GM23248 (cell line): ENCODE measurements at places on chromosomes 1 and 21. TPM values are rescaled to one million over a fixed set of nuclear protein-coding genes. Genes with fewer than 3 reads are reported as not detected.

DNA sequence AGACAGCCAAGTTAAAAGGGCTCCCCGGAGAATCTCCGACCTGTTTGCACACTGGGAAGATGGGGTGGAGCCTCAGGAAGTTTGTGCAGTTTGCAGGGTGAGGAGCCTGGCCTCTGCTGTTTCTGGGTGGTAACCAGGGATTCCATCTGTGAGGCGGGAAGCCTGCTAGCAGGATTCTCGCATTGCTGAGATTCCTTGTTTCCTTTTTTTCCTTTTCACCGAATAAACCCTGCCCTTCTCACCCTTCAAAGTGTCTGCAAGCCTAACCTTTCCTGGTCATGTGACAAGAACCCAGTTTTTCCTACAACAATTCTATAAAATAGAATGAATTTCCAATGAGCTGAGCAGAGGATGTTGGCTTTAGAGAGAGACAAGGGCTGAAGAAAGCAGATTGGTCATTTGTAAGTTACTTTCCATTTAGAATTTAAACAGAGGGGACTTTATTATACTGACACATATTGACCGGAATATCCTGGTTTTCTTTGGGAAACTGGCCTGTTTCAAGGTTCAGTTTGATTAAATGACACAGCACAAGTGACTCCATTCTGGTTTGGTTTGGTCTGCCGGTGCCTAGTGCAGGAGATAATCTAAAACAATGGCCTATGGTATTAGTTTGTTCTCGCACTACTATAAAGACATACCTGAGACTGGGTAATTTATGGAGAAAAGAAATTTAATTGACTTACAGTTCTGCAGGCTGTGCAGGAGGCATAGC, 48.7 kb upstream of the DNAH14 start:
- DNase-seq = peak; percentile 9

GRCh38 chr1:29893046-29893723, 656.9 kb downstream of the PTPRU start:
- DNase-seq = no peak

DNA sequence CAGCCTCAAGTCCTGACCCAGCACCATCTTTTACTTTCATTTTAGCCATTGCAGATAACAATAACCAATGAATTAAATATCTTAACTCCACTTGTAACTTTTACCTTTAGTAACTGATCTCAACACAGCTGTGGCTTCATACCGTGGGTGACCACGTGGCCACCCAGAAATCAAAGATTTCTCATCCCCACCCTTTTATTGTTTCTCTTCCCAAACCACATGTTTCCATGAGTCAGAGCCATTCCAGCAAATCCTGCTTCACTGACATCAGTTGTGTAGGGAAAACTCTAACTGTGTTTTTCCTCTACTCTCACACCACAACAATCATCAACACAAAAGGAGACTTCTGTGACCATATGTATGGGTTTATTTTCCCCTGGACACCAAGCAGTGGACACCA, 25.1 kb upstream of the BRDT start:
- DNase-seq = peak; percentile 82

DNA sequence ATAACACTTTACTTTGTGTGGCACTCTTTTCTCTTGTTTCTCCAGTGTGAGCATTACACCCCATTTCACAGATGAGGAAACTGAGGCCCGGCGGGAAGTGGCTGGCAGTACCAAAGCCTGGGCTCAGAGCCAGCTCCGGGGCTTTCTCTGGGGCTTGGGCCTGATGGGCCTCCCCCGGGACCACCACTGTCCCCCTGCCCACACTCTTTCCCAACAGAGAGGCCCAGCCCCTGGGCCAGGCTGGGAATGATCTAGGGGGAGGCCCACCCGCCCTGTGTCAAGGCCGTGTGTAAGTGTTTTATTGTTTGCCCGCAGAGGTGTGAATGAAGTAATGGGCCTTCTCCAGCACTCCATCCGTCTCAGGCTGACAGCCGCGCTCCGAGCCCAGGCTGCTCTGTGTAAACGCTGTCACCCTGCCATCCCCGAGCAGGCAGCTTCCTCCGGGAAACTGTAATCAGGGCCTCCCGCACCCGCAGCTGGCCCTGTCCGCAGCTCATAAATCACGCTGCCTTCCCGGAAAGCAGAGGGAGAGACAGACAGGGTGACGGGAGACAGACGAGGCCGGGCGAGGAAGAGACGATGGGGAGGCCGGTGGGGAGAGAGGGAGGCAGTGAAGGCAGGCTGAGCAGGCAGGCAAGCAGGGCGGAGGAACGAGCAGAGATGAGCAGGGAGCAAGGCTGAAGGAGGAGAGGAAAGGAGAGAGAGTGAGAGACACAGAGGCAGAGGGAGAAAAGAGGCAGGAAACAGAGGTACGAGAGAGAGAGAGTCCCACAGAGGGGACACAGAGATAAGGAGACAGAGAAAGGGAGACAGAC, 109.7 kb upstream of the ZBTB40 start:
- peak; percentile 68 for DNase-seq

LDLRAD2 gene
- polyA plus RNA-seq = 8.5 and 13.2 TPM in 2 replicates
